Kidney epithelial cell (primary cell): ENCODE measurements at places on chromosomes 13 and 19.

- no peak for DNase-seq
Observed at GRCh38 chr13:109199280-109199679, 569.9 kb downstream of the MYO16 start.

- no peak for DNase-seq
Observed at GRCh38 chr13:97318532-97318931, 96.4 kb downstream of the MBNL2 start.

GRCh38 chr13:29707876-29708543, 112.5 kb upstream of the SLC7A1 start:
- DNase-seq, result no peak

- DNase-seq, result no peak
Observed at GRCh38 chr19:31983647-31984046, 361.8 kb upstream of the ZNF507 start.

DNA sequence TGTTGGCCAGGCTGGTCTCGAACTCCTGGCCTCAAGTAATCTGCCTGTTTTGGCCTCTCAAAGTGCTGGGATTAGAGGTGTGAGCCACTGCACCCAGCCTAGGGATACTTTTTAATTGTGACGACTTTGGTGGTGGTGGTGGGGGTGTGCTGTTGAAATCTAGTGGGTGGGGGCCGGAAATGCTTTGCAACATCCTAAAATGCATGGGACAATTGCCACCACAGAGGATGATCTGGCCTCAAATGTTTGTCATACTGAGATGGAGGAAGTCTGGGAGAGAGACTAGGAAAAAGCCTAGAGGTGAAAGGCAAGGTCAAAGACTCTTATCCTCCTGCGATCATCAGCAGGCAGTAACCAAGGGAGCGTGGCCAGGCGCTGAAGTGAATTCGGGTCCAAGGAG, 1.4 kb downstream of the NWD1 start:
- no peak for DNase-seq

DNA sequence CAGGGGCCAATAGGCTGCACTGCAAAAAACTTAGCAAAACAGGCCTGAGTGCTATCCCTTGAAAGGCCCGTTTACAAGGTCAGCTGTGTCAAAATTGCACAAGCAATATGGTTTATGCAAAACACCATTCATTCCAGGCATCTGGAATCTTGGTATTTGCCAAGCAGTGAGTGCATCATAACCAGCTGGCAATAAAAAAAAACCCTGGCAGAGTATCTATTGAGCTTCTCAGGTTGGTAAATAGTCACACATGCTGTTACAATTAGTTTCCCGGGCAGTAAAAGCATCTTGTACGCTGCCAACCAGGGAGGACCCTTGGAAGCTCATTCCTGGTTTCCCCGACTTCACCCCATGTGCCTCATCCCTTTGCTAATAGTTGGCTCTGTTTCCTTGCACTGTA, 21.3 kb downstream of the ZNF77 start:
- DNase-seq, result no peak

DNA sequence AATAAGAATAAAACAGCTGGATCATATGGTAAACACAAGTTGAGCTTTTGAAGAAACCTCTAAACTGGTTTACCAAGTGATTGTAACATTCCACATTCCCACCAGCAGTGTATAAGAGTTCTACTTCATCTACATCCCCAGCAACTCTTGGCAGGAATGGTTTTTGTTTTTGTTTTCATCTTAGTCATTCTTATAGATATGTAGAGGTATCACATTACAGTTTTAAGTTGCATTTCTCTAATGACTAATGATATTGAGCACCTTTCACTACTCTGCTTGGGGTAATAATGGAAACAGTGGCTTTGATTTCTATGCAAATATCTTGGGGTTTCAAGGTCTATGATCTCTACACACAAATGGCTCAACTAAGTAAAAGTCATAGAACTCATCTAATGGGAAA, 614.5 kb downstream of the TBC1D4 start:
- no peak for DNase-seq

DNA sequence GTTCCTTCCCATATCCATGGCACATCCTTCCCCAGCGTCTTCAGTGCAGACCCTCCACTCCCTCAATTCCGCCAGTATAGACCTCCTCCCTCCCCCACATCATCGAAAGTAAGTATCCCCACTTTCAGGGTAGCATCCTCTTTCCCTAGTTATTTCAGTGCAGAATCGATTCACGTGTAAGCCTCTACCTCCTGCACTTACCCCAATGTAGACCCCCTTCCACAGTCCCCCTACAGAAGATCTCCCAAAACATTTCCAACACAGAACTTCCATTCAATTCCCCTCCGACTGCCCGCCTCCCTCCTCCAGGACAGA, 664 bp downstream of the IRF3 start:
- DNase-seq, result no peak

GRCh38 chr13:106523576-106523975, 11.9 kb downstream of the EFNB2 start:
- no peak for DNase-seq

DNA sequence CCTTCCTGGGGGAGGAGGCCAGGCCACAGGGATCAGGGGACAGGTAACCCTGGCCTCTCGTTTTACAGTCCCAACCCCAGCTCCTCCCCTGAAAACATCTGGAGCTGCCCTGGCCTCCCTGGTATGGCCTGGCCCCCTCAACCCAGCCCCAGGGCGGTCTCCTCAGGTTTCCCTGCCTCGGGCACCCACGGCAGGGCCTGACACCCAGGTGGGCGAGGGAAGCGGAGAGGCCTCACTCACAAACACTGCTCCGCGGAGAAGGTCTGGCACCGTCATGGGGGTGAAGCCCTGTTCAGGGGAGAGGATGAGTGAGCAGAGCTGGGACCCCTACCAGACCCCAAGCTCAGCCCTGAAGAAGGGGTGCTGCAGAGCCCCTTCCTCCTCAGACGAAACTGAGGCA, 6.5 kb upstream of the CCER2 start:
- no peak for DNase-seq

GRCh38 chr13:41837629-41838028, 123.3 kb downstream of the VWA8 start:
- no peak for DNase-seq

DNA sequence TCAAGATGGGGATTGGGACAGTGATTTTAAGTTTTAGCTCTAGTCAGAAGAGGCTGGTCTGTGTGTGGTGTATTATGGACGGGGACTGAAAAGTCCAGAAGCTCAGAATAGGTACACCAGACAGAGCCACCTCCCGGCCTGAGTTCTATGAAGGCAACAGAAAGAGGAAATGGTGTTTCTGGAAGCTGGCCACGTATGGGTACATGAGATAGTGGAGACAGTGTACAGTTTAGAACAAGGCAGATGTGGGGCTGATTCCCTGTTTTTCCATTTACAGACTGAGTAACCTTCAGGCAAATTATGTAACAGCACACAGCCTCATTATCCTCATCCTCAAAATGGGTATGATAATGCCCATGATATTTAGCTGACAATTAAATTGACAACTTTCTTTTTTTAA, 1.3 kb downstream of the ZNF175 start:
- no peak for DNase-seq

DNA sequence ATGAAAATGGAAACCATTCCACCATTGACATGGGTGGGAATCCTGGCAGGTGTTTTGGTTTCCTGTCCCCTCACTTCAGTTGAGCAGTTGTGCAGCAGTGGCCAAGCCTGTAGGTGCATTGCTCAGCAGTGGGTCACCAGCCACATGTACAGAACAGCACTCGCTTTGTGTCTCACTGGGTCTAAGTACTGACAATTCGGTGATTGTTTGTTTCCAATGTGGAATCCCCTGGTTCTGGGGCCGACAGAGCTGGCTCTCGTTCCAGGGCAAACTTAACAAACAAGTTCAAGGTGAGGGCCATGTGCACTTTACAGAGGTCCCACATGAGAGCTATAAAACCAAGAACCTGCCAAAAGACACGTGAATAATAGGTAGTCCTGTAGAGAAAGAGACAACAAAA, 54.1 kb upstream of the SPATA13 start:
- DNase-seq, result no peak

DNA sequence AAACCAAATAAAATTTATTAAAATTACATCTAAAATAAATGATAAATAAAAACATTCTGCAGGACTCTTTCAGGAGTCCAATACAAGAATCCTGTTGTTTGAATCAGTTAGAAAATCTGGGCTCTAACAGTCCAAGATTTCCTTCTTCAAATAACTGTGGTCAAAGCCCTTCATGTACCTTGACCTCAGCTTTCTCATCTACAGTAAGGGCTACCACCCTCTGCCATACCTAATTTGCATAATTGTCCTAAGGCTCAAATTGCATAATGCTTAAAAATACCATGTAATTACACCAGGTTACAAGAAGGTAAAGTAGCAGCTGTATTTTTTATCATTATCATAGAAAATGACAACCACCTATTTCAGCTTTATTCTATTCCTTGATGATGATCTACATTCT, 54.3 kb downstream of the XPO4 start:
- no peak for DNase-seq

DNA sequence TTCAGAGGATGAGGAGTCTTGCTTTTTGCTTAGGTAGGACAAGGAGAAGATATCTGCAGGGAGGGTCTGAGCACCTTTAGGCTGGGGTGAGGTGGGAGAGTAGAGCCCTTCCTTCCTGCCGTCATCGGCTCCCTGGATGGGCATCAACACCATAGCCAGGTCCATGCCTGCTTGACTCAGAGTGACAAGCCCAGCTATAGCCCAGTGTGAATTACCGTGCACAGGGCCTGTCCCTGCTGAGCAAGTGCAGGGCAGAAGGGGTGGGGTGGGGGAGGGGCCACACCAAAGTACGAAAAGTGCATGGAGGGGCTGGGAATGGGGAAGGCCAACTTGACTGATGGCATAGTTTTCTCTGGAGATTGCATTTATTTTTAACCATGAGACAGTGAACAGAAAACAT, 30.3 kb upstream of the RNF113B start:
- DNase-seq, result peak; percentile 72

- no peak for DNase-seq
Observed at GRCh38 chr13:63690672-63691071, 2275.0 kb upstream of the PCDH20 start.

- DNase-seq, result no peak
Observed at GRCh38 chr13:94335761-94336526, 143.5 kb downstream of the DCT start.

DNA sequence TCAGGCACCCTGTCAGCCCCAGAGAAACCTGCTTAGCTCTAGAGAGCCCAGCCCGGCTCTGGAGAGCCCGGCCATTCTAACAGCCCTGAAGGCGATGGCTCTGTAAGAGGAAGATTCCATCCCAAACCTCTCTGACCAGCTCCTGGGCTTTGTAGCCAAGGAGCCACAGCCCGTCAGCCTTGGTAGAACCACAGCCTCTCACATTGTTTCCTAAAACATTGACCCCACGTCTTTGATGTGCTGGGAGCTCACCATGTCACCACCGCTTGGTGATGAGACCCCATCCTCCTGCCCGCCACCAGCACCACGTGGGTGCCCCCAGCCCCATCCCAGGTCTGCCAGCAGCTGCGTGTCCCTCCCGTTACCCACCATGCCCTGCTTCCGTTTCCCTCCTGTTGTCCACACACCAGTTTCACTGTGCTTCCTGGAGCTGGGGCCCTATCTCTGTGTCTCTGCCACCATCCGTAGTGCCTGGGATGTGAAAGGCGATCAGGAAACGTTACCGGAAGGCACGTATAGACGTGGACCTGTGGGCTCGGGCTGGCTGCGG, 94.2 kb upstream of the MCF2L start:
- no peak for DNase-seq

DNA sequence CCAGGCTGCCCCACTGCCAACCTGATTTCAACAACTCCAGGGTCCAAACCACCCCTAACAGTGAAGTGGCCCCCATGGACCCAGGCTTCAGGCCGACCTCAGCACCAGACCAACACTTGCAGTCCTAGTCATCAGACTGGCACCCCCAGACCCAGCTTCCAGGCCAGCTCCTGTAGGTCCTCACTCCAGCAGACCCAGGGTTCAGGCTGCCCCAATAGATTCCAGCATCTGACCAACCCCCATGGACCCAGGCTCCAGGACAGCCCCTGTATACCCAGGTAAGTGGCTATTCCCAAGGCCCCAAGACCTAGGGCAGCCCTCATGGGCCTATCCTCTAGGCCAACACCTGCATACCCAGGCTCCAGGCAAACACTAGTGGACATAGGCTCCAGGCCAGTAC, 193.8 kb upstream of the OBI1 start:
- no peak for DNase-seq
